ENCODE measurements at places on chromosomes 11 and 22.
A peak's percentile ranks its signal among the peaks of the same experiment; 100 is the strongest.

GRCh38 chr11:14619603-14620531 lies 23.7 kb upstream of the PDE3B start:
- DNase-seq: no peak

DNA sequence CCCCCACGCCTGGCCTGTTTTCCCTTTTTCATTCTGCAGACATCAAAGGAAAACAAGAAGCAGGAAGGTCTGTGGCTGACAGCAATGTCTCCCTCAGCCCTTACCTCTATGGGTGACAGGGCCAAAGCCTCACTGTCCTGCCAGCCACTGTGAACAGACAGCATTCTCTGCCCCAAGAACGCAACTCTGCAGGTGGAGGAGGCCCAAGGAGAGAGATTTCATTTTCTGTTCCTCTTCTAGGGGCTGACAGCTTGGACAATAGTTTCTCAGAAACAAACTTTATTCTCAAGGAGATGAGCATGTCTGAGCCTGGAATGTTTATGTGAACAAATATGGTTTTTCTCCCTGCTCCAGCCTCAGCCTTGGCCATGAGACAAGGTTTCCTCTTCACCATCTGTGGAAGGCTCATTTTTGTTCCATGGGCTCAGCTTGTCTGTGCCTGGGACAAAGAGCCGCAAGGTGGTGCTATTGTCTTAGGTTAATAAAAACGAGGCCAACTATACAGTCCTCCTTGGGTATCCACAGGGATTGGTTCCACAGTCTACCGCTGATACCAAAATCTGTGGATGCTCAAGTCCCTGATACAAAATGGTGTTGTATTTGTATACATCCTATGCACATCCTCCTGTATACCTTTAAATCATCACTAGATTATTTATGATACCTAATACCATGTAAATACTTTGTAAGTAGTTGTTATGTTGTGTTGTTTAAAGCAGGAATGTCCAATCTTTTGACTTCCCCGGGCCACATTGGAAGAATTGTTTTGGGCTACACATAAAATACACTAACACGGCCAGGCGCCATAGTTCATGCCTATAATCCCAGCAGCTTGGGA lies 5.8 kb downstream of the PIWIL3 start:
- DNase-seq: peak; percentile 43

GRCh38 chr22:39997939-39998726 lies 3.4 kb downstream of the FAM83F start:
- no peak for DNase-seq

- no peak for DNase-seq
These were observed 54.9 kb upstream of the LMO1 start for GRCh38 chr11:8318536-8318935.

DNA sequence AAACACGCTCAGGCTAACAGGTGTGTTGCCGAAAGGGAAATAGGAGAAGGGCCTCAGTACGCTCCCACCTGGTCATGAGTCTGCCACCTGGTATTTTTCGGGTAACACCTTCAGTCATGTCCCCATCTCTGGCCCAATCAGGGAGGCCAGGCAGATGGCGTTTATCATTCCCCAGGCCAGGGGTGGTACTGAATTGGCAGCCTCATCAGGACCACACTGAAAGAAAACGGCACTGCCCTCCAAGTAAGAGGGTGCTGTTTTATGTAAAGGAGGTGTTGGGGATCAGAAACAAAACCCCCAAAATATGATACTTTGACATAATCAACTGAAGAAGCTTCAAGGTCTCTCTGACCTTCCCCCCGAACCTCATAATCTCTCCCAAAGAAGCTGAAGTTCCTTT lies 58.9 kb downstream of the RCN1 start:
- DNase-seq: no peak

GRCh38 chr11:34313099-34313517 lies 44.7 kb downstream of the ABTB2 start:
- no peak for DNase-seq

DNA sequence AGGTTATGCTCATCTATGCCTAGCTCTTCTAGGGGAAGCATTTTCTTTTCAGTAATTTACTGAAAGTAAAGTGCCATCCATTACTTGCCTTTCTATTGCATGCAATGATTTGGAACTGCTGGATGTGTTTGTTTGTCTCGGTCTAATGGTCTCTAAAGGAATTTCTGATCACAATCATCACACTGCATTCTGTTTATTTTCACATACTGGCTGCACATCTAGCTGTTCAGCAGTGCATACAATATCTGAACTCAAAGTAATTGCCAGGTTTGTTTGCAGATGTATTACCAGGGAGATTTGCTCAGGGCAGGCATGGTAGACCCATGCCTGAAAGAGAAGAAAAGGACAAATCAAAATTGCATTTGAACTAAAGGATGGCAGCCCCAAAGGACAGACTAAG lies 36.4 kb upstream of the CWF19L2 start:
- no peak for DNase-seq
